Stimulated activated CD8-positive, alpha-beta memory T cell treated with anti-CD3 and anti-CD28 coated beads, Interleukin-15, amount 100 ng/mL, for 4 hours (primary cell): ENCODE measurements at places on chromosomes 13 and 19.

GRCh38 chr19:33554821-33555220 is 33.2 kb upstream of the PEPD start:
- no peak for DNase-seq

DNA sequence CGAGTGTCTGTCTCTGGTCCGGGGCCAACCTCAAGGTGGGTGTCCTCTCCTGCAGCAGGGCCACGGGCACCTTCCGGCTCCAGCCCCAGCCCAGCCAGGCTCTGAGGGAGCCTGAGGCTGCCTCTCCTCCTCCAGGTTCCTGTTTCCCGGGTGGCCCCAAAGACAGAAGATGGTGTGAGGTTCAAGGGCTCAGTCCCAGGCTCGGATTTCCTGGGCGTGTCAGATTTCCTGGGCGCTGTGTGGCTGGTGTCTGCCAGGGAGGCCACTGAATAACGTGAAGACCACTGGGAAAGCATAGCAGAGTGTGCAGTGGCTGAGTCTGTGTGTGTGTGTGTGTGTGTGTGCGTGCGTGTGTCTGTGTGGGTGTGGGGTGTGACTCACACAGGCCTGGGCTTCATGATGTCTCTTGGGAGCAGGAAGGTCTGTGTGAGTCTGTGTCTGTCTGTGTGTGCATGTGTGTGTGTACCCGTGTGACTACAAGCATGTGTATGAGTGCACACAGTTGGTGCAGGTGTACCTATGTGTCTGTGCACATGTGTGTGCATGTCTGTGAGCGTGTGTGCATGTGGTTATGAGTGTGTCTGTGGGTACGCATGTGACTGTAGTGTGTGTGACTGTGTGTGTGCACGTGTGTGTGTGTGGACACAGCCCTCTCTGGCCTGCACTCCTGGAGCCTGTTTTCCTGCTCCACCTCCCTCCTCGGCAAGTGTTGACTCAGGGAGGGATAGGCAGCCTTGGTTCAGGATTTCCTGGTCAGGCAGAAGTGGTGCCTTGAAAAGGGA is 28.3 kb downstream of the CEBPA start:
- DNase-seq, result peak; percentile 10

DNA sequence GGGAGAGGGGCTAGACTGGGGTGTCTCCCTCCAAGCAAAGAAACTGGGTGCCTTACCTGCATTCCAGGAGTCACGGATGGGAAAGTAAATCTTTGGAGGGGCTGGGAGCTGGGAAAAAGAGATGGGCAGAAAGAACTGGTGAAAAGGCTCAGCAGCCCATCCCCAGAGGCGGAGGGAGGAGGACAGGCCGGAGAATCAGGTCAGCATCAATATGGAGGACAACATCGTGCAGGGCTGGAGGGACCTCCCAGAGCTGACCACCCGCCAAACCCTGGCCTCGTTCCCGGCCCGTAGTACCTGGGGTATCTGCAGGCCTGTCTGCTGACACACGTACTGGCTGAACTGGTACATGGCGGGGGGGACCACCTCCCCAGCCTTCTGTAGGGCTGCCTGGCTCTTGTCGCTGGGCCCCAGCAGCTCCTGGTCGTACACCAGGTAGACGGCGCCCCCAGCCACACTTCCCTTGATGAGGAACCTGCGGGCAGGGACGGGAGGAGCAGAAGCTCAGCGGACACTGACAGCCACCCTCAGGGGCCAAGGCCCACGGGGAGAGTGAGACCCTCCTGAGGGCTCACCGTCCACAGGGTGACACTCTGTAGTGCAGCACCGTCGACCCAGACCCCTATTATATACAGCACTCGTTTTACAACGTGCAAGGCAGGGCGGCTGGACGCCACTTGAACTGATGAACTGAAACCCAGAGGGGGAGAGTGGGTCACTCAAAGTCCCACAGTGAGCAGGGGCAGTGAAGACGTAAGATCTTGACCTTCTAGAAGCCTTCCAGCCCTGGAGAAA is 830 bp downstream of the MICOS13 start:
- no peak for DNase-seq

- no peak for DNase-seq
These were observed 147.5 kb downstream of the CYSLTR2 start for GRCh38 chr13:48801255-48801654.

DNA sequence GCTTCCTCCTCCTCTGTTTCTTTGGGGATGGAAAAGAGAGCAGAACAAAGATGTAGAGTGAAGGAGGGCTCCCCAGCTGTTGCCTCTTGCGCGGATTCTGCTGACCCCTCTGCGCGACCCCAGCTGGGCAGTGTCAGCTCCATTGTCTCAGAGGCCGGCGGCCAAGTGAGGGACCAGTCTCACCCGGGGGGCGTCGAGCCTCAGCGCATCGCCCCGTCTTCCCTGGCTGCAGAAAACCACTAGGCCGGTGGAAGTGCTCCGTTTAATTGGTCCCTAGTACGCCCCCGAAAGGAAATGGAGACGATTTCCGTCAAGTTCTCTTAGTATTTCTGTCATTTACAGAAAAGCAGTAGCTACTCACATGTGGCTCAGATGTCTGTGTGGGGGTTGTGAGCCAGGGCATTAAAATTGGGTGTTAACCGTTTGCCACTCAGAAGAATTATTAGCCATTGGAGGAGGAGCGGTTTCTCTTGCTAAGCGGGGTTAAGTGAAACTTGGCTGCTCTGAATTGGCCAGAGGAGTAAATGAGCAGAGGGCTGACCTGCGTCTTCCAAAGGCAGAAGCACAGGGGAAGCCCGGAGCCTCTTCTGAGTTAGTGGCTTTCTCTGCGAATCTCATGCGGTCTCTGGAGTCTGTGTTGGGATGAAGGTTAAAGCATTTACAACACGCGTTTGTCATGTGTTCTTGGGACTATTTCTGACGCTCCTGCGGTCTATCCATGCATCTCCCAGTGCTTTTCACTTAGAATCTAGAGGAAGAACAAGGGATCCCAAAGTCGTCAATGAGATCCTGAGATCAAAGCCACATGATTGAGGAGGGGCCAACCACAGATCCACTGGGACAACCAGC is 132.8 kb upstream of the MYO16 start:
- DNase-seq, result no peak

DNA sequence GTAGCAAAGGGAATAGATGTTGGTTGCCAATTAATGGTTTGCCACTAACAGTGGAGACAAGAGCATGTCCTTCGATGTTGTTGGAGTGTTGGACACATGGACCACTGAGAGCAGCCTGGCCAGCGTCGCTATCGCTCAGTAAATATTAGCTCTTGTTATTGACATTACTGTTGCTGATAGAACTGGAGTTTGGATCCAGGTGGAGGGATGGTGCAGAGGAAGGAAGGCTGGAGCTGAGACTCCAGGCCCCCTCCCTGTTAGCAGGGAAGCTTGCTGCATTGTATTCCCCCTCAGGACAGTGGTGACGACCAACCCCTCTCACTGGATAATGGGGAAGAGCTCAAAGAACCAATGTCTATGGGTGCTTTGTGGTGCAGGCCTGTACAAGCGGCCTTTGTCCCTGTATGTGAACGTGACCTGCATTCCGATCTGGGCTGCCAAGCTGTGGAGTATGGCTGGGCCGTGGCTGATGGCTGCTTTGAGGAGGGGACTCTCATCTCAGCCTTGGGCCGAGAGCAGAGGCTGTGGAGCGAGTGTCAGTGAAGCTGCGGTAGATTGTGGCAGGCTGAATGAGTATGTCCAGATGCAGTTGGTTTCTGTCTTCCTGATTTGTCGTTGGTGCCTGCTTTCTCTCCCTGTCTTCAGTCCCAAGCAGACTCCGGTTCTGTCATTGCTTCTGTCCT is 7.0 kb downstream of the CLASRP start:
- DNase-seq, result no peak

DNA sequence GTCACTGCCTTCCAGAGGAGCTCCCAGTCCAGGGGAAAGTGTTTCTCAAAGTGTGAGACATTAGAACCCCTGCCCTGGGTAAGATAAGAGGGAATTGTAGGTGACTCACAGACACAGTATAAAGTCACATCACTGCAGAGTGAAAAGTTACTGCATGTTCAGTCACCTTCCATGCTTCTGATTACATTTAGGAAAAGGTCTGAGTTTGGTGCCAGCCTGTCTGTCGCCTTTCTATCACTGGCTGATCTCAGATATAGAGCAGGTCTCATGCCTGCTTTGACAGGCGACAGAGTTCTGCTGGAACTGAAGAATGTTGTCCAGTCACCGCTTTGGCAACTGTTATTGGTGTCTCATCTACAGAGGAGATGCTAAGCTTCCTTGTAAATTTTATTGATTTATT is 1078.6 kb downstream of the UQCRFS1 start:
- no peak for DNase-seq

GRCh38 chr13:51687947-51688714 is 103.9 kb downstream of the WDFY2 start:
- DNase-seq, result no peak
